Stimulated activated CD8-positive, alpha-beta memory T cell treated with anti-CD3 and anti-CD28 coated beads, Interleukin-15, amount 100 ng/mL, for 4 hours (primary cell): ENCODE measurements at places on chromosomes 3 and 15.

DNA sequence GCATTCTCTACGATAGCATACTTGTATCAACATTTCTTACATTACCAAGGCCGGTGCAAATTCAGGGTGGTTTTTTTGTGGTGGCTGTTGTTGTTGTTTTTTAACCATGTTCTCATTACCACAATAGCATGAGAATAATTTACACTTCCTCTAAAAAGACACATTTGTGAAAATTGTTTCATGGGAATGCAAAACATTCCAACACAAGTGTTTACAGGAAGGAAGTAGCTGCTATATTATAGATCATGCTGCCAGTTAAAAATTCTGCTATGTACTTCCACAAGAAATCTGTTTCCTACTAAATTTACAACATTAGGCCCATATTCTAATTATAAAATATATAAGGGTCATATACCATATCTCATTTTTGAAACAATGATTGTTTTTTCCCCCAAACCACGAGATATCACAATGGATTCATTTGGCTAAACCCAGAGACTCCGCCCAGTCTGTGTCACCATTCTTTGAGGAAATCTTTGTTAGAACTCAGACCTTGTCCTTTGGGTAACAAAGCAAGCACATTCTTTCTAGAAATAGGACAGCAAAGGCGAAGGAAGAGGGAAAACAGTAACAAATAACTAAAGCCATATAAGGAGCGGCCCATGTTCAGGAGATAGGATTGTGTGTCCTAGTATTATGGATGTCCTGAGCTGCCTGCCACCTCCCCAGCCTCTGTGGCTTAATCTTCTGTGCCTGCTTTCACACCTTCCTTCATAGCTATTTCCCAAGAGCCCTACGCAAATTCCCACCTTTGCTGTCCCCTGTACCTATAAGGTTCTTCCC lies 60.1 kb downstream of the UACA start:
- DNase-seq = no peak

DNA sequence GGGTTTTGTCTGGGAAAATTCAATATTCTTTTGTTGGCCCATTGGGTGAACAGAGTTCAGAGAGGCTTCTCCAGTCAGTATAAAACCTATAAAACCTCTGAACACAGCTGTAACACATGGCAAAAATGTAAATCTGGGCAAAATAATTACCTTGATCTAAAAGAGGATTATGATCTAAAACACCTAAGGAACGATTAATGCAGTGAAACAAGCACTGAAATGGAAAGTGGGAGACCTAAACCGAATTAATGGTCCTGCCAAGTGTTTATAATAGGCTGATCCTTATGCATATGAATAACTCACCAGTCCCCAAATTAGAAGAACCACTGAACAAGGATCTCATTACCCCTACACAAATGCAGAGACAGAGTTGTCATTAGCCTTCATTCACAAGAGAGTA lies 32.6 kb downstream of the AVEN start:
- no peak for DNase-seq

DNA sequence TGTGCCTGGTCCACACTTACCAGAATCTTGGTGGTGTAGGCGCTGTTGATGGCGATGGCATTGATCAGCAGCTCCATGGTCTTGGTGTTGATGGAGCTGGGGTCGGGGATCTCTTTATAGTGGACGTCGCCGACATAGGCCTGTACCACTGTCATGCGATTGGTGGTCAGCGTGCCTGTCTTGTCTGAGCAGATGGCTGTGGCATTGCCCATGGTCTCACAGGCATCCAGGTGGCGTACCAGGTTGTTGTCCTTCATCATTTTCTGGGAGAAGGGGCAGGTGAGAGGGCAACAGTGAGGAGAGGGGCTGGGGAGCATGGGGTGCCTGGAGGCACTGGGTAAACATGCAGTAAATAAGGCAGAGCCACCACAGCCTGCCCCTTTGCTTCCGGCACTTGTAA lies 50.9 kb upstream of the SEC13 start:
- no peak for DNase-seq

- DNase-seq = no peak
Observed at GRCh38 chr15:69881302-69881670, 216.4 kb downstream of the TLE3 start.

DNA sequence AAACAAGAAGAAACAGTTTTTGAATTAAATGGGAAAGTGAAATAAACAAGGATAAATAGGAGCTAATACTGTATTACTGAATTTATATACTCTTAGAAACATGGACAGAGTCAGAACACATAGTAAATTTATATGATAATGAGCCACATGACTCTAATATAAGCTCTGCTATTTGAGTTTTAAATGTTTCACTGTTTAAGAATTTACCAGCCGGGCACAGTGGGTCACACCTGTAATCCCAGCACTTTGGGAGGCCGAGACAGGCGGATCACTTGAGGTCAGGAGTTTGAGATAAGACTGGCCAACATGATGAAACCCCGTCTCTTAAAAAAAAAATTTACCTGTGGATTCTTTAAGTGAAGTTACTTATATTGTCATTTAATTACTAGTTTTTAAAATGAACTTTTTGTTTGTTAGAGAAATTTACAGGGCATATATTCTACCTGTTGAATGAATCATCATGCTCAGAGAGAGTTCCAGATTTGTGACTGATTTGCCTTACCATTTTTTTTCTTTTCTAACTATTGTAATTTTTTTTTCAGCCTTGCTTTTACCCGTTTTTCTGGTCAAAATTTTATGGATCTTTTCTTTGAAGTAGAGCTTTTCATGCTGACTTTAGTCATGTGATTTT lies 125.7 kb downstream of the TCF12 start:
- no peak for DNase-seq

DNA sequence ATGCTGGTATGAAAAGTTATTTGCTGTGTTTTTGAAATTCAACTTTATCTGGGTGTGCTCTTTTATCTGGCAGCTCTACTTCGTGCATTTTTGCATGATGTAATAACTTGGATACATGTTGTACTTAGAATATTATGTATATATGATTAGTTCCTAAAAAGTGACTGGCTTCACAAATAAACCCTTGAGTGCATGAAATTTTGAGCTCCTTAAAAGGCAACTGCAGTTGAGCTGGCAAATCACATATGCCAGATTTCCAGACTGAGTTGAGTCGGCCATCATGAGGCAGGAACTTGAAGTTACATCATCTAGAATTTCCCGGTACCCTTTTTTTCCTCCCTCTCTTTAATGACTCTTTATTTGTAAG lies 162.5 kb downstream of the FNDC3B start:
- no peak for DNase-seq

- no peak for DNase-seq
Observed at GRCh38 chr3:133756716-133757694, 10.8 kb downstream of the TF start.

DNA sequence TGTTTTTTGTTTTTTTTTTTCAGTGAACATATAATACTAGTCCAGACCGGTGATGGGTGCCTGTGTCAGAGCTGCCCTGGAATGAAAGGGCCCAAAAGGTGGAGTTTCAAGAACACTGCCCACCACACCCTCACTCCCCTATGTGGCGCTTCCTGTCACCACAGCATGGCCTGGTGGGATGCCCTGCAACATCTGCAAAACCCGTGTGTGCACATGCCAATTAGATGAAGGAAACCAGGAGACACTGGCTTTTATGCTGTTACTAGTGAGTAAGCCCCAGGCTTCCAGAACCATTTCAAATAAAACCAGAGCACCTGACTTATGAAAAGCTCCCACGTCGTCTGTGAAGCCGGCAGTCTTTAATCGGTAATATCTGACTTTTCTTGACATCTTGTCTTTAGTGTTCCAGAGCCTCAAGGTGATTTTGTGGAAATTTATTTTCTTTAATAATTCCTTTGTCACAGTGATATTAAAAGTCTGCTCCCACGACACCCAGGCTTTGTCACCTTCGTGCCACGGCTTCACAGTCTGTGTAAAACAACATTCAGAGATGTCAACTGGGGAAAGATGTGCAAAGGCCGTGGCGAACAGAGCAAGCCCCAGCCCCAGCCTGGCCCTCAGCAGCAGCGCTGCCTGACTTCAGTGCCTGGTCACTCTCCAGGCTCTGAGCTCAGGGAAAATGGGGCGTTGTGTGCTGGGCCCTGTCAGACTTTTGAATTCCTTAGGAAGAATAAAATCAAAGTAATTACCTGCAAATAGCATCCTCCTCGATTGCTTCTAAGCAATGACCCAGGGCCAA lies 6.4 kb downstream of the CFAP92 start:
- no peak for DNase-seq

DNA sequence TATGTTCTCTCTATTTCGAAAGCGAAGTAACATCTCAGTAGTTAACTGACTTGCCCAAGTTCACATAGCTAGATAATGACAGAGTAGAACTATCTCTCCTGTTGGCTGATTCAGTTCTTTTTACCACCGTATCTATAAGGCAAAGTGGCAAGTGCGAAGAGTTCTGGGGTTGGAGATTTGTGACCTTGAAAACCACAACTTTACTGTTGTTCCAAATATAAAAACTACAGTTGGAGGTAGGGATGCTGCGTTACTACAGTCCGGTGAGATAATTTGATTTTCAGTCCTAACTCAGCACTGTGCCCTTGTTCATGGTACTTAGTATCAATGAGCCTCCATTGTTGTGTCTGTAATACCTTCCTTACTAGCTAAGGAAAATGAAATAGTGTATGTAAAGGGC lies 71.2 kb upstream of the GOLGA8B start:
- no peak for DNase-seq

GRCh38 chr3:53597136-53597915 lies 102.9 kb downstream of the CACNA1D start:
- DNase-seq = no peak

GRCh38 chr15:20407553-20407952 lies 134.0 kb downstream of the GOLGA6L6 start:
- no peak for DNase-seq

- DNase-seq = no peak
Observed at GRCh38 chr3:78847203-78847602, 920.6 kb downstream of the ROBO1 start.

GRCh38 chr3:141271279-141272030 lies 39.8 kb downstream of the PXYLP1 start:
- no peak for DNase-seq

DNA sequence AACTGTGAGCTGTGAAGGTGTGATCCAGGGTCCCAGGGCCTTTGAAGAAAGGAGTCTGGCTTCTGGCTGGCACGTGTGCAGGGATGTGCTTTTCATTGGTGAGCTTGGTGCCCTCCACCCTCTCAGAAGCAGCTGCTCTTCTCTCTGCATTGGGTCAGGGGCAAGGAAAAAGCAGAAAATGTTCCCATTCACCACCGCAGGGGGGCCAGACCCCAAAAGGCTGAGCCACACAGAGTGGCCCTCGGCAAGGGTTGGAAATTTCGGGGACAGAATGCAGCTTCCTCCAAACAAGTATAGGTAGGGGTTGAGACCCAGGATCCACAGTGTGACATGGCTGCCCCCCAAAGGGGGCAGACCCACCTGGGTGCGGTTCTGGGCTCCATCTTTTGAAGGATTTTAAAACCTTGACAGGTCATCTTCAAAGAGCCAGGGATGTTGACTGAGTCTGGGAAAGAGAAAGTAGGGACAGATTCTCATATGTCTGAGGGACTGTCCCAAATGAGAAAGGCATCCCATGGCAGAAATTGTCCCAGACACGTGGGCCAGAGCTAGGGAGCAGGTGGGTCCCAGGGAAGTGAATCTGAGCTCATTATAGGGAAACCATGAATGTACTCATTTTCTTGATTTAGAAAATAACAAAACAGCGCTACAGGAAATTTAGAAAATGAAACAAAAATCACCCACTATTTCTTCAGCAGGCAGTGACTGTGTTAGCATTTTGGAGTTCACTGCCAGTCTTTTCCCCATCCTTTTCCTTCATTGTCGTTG lies 2.7 kb downstream of the CSK start:
- no peak for DNase-seq

DNA sequence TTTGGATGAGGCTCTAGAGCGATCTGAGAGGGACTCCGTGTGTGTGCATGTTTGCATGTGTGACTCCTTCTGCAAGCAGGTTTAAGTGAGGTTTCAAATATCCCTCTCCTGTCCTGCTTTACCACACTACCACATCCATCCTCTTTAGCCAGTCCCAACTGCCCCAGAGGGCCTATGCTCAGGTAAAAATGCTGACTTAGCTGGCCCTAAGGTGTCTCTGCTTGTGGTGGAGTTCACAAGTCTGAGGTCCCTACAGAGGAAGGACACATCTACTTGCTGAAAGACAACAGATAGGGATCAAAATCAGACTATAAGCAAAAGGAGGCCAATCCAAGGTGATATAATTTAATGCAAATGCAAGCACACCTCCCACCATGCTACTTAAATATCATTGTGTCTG lies 87.2 kb downstream of the B3GNT5 start:
- DNase-seq = no peak

DNA sequence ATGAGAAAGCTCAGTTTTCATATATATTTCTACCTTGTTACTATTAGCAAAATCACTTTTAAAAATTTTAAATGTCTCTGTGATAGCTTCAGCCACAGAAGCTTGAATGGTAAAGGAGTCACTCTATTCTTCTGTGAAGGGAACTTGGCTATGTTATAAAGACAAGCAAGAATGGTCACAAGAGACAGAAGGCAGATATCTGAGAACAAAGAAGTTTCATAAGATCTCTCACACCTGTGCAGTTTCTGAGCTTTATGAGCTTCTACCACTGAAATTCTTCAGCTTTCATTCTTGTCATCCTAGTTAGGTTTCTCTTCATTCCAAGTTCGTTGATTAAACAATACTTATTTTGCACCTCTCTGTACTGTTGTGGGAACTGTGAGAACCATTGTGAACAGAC lies 853.4 kb downstream of the IGSF11 start:
- DNase-seq = no peak

- DNase-seq = no peak
Observed at GRCh38 chr15:62588938-62589670, 424.0 kb upstream of the C2CD4B start.

- no peak for DNase-seq
Observed at GRCh38 chr3:187042346-187042745, 97.0 kb downstream of the RPL39L start.

GRCh38 chr3:158912188-158912587 lies 110.3 kb downstream of the MFSD1 start:
- DNase-seq = no peak

DNA sequence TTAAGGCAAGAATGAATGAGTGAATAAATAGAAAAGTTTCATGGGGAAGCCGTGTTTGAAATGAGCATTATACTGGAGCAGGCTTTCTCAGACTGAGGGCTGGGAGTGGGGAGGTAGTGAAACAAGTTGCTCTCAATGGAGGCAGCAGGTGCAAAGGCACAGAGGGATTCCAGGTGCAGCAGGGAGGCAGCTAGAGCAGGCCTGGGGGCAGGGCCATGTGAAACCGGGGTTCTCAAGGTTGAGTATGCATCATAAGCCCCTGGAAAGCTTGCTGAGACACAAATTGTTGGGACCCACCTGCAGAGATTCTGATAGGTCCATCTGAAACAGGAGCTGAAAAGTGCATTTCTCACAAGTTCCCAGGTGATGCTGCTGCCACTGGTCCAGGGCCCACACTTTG lies 45.3 kb downstream of the BFSP2 start:
- DNase-seq = no peak
